ENCODE measurements at places on chromosomes 11 and 22. TPM values are rescaled to one million over a fixed set of nuclear protein-coding genes. Genes with fewer than 3 reads are reported as not detected.

The OR5F1 gene
- polyA plus RNA-seq: not detected

The TPBGL gene
- polyA plus RNA-seq: not detected

The MOV10L1 gene
- polyA plus RNA-seq: not detected

The CD6 gene
- polyA plus RNA-seq: not detected

The SPTBN2 gene
- 159 TPM for polyA plus RNA-seq

The SLCO2B1 gene
- polyA plus RNA-seq: not detected

The WBP2NL gene
- not detected for polyA plus RNA-seq

The TRPC6 gene
- 0.30 TPM for polyA plus RNA-seq

The ZNF202 gene
- polyA plus RNA-seq: 24.6 TPM

The SULT4A1 gene
- polyA plus RNA-seq: 182 TPM

The BAIAP2L2 gene
- polyA plus RNA-seq: 2.3 TPM

The DGCR6 gene
- 8.9 TPM for polyA plus RNA-seq

The FREY1 gene
- not detected for polyA plus RNA-seq

The IGF2 gene
- not detected for polyA plus RNA-seq

The PSMA1 gene
- polyA plus RNA-seq: 283 TPM

The ISX gene
- not detected for polyA plus RNA-seq
